Stimulated activated CD8-positive, alpha-beta memory T cell treated with anti-CD3 and anti-CD28 coated beads, Interleukin-15, amount 100 ng/mL, for 1 hour (primary cell): ENCODE measurements at places on chromosomes 3 and 15.

DNA sequence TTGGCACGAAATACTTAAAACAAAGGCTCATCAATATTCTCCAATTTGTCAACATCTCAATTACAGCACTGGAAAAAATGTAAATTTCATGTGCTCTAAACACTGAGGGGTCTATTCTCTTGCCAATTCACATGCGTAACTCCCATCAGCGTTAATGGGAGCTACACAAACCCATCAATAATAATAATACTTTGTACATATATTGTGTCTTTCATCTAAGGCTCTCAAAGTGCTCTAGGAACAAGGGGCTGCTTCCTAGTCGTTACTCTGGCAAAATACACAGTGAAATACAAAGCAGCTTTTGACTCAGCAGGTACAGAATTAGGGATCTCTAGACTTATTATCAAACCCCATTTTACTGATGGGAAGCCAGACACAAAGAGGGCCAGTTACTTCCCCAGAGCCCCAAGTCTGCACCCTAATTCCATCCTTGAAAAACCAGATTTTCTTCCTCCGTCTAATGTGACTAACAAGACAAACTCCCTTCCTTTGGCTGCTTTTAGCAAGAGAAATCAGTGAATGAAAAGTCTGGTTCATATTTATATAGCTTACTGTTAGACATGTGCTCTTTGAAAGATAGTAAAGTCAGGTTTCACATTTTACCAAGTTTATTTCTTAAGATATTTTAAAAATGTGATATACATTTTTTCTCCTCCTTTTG is 20.0 kb downstream of the MEIS2 start:
- no peak for DNase-seq

DNA sequence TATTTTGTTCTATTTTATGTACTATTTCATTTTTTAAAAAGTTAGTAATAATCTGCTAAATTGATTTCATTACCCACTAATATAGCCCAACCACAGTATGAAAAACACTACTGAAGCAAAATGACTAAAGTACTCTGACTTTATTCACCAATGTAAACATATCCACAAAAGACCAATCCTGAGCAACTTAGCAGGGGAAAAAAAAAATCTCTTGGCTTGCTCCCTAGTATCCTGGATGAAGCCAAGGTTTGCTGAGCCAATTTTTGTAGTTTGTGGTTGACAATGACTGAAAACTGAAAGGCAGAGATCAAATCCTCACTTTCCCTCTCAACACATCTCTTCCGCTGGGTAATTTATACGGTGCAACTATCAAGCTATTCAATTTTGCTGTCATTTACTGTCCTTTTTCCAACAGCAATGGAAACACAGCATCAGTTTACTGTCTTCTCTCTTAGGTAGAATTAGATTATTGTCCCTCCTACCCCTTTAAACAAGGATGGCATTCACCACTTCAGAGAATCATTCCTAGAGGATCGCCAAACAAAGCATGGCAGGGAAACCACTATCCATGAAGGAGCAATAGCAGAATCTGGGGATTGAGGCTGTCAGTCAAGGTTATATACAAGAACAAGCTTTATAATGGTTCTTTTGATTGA is 149.7 kb downstream of the THRB start:
- no peak for DNase-seq

DNA sequence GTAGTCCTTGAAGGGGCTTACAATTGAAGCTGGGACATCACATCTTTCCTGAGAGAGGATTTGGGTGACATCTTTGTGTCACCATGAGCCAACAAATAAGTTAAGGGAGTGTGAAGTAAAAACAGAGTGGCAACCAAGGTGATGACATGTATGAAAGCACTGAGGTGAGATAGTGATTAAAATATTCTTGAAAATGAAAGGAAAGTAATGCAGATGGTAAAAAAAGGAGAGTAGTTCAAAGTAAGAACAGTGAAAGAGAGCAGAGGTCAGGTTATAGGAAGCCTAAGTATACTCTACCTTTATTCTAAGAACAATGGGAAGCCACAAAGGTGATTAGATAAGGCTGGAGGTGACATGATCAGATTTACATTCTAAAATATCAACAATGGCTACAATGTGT is 486.1 kb downstream of the DIPK2A start:
- DNase-seq, result no peak

GRCh38 chr3:161316006-161316689 is 55.2 kb downstream of the SPTSSB start:
- DNase-seq, result no peak

- no peak for DNase-seq
Observed at GRCh38 chr3:30017901-30018300, 588.5 kb upstream of the TGFBR2 start.

GRCh38 chr3:195021692-195022091 is 249.3 kb downstream of the XXYLT1 start:
- DNase-seq, result no peak

DNA sequence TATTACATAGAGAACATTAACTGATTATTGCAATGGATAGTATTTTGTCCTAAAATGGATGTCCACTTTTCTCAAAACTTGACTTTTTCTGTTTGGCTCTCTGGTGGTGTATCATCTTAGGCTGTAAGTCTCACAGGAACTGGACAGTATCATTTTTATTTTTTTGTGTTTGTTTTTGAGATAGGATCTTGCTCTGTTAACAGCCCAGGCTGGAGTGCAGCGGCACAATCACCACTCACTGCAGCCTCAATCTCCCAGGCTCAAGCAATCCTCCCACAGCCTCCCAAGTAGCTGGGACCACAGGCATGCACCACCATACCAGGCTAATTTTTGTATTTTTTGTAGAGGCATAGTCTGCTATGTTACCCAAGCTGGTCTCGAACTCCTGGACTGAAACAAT is 13.1 kb downstream of the CHST14 start:
- DNase-seq, result no peak

GRCh38 chr15:75235760-75236729 is 22.1 kb upstream of the GOLGA6C start:
- no peak for DNase-seq

- DNase-seq, result no peak
Observed at GRCh38 chr3:179474480-179474879, 23.2 kb upstream of the GNB4 start.

GRCh38 chr3:24678421-24678865 is 183.8 kb upstream of the THRB start:
- no peak for DNase-seq

DNA sequence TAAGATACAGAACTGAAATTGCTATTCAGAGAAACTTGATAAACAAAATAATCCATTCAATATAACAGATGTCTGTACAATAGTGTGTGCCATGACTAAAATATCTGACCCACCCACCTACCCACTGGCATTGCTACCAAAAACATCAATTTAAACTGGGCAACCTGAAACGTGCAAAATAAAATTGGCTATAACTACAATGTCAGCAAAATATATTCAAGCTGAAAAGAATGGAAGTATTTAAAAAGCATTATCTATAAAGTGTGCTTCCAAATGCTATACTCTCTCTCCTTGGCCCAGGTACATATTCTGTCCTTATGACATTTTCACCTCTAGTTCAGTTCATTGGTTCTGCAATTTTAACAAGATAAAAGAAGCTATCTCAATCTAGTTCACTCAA is 379.6 kb upstream of the ATP11B start:
- DNase-seq, result no peak

GRCh38 chr3:134066158-134066541 is 36.4 kb upstream of the SLCO2A1 start:
- DNase-seq, result no peak

DNA sequence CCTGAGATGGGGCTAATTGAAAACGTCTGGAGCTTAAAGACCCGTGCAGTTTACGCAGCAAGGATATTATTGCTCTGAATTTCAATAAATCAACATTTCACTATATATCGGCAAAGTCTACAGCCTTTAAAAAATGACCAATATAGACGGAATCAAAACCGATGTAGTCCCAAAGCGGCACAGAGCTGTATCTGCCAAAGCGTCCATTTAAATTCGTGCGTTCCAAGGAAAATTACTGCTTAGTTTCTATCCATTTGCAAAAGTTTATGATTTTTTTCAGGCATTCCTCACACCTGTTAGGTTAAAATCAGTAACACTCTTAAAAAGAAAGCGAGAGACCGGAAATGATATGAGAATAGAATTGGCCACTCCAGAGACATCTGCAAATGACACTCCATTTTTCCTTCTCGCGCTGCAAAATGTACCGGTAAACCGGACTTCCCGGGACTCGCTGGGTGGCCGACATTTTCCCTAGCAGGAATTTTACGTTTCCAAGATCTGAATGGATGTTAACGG is 777 bp upstream of the EIF4A2 start:
- no peak for DNase-seq

DNA sequence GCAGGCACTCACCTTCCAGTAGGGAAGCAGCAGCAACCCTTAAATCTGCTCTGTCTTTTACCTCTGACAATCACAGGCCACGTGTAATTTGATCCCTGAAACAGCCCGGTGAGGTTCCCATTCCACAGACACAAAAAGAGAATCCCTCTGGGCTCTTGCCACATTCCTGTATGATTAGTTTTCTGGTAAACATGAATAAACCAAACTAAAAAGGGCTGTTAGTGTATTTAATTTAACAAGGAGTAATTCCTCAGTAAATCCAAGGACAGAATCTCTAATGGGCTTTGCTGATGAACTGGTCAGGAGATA is 186.9 kb downstream of the FAM43A start:
- no peak for DNase-seq

DNA sequence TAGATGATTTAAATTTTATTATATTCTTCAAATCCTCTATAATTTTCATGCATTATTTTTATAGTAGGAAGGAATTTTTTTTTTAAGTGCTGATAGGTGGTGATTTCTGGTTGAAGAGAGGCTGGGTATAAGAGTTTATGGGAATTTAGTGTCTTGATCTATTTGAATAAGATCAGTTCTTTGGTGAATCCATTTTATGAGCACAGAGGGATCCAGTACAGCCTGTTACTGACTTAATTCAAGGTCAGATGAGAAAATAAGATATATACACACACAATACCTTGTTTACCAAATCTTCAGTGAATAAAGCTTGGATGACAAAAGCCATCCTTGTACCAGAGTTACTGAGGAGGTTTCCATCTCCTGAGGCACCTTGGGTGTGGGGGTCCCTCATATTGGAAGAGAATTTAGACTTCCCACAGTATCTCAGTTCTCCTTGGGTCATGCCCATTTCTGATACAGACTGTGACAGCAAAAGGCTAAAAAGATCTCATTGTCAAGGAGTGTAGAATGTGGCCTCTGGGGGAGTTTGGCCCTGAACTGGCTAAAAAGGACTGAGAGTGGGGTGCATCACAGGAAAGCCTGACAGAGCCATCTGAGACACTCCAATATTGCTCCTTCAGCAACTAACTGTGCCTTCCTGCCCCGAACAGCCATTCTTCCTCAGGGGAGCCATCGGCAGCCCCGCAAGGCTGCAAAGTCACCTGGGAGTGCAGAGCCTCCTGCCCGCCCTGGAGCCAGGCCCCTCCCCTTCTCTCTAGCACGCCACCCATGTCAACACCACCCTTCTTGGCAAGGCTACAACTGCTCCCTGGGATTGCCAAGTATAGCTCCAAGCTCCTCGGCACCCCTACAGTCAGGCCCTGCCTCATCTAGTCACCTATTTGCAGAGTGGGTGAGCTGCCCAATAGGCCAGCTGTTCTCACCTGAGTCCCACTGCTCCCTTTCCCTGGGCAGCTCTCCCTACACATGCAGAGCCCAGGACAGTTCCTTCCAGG is 43.1 kb upstream of the HACD2 start:
- no peak for DNase-seq

GRCh38 chr15:62125773-62126172 is 39.3 kb downstream of the C2CD4B start:
- DNase-seq, result no peak

DNA sequence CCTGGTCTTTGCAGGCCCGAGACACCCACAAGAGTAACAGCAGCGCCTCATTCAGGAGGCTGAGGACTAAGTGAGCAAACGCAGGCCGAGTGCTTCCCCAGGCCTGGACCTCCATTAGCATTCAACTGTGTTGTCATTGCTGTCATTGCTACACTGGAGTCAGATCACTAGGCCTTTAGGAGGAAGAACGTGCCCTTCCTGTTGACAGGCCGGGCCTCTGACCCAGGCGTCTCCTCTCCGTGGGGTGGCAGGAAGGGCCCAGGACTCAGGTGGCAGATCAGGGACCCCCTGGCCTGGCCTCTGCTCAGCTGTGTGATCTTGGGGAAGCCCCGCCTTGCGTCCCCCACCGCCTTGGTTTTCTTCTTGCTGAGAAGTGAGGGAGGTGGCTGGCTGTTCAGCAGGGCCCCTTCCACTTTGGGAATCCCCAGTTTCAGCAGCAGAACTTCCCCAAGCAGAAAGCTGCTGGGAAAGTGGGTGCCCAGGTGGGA is 19.1 kb downstream of the ZDHHC19 start:
- DNase-seq, result no peak

GRCh38 chr3:150744041-150744918 is 18.7 kb downstream of the SIAH2 start:
- DNase-seq, result no peak

DNA sequence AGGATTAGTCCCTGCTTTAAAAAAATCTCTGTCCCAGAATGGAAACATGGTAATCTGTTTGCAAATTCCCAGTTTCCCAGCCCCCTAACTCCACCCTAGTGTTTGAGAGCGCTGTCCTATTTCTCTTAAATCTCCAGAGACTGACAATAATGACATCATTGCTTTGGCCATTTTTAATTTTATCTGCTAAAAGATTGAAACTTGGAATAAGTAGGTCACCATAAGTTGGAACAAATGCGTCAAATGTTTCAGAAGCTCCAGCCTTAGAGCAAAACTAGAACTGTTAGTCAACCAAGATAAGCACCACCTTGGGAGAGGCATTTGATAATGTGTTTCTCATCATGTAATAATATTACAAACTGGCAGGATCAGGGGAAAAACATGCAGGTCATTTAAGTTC is 25.7 kb upstream of the MB21D2 start:
- no peak for DNase-seq

DNA sequence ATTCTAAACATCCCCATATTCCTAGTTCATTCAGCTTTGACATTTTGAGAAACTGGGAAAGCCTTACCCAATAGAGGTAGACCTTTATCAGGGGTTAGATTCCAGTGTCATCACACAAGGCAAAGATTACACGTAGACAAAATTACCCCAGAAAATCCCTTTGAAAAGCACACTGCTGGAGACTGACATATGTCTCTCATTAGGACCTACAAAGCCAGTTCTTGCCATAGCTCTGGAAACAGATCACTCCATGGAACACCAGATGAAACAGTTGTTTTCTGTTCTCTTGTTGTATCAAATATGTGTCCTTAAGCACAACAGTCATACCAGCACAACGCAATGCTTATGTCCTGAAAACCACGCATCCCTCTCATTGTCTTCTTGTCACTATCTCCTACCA is 44.7 kb downstream of the RARB start:
- DNase-seq, result no peak

DNA sequence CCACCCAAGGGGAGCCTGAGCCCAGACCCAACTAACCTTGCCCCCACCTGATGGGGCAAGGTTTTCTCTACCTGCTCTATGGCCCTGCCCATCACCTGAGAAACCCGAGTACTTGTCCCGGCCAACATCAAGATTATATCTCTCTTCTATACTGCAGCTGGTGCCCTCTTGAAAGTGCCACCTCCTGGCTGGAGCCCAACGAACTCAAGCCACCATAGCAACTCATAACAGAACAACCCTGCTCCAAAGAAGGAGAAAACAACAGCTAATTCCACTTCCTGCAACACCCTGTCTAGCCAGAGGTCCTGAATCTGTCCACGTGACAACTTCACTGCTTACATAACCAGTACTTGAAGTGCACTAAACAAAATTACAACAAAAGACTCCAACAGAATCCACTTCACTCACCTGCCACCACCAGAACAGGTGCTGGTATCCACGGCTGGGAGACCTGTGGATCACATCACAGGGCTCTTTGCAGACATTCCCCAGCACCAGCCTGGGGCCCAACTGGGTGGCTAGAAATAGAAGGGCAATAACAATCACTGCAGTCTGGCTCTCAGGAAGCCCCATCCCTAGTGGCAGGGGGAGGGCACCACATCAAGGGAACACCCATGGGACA is 49.2 kb downstream of the PIERCE2 start:
- no peak for DNase-seq
